Ureter (tissue), 1 donor: ENCODE measurements at places on chromosomes 1 and 21. TPM values are rescaled to one million over a fixed set of nuclear protein-coding genes. Genes with fewer than 3 reads are reported as not detected.

Gene PARS2
- total RNA-seq: 6.2 TPM

Gene IQCC
- total RNA-seq: 2.5 TPM

Gene SDHB
- total RNA-seq: 64.1 TPM

Gene ANGPTL3
- total RNA-seq: not detected

DNA sequence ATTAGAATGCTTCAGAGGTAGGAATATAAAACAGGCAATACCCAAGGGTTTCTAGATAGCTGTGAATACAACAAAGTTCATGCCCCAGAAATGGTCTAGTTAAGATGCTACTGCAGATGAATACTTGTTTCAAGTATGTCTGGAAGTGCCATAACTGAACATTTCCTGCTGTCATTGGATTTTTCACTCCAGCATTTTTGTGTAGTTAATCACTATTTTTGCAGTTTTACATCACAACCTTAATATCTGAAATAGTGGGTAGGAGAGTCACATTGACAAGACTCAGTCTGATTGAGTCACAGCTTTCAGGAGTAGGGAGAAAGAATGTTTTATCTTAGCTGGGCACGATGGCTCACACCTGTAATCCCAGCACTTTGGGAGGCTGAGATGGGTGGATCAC is 126.4 kb upstream of the C1orf21 start:
- no peak for DNase-seq

- peak; percentile 85 for DNase-seq
These were observed 6.8 kb downstream of the JMJD4 start for GRCh38 chr1:227728059-227728891.

GRCh38 chr1:245873068-245873467 is 634.0 kb downstream of the SMYD3 start:
- no peak for DNase-seq

GRCh38 chr1:78468521-78468920 is 22.3 kb upstream of the PTGFR start:
- DNase-seq: no peak

DNA sequence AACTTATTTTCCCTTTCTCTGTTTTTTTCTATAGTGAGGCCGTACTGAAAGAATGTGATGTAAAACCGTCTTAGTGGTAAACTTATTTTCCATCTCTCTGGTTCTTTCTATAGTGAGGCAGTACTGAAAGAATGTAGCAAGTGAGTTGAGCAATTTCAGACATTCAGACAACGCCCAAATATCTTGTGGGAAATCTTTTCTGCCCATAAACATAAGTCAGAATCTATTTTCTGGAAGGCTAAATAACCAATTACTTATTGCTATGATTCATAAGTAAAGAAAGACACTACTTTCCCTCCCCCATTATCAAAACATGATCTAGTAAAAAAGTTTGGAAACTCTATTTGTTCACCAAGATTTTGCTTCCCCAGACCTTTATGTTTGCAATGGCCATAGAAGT is 18.8 kb upstream of the SCCPDH start:
- DNase-seq: no peak

- DNase-seq: no peak
These were observed 12.3 kb upstream of the NFIA start for GRCh38 chr1:61070054-61070453.

GRCh38 chr1:53111073-53111556 is 31.3 kb downstream of the SLC1A7 start:
- peak; percentile 65 for DNase-seq

- DNase-seq: no peak
These were observed 27.1 kb downstream of the SLC45A1 start for GRCh38 chr1:8344893-8345507.

GRCh38 chr1:111406321-111406768 is 21.2 kb downstream of the OVGP1 start:
- peak; percentile 52 for DNase-seq
